ENCODE measurements at places on chromosomes 5 and 9.
A peak's percentile ranks its signal among the peaks of the same experiment; 100 is the strongest.

GRCh38 chr9:91119142-91119541, 242.6 kb downstream of the AUH start:
- no peak for DNase-seq

GRCh38 chr5:141465351-141465750, 10.4 kb upstream of the PCDHGC3 start:
- no peak for DNase-seq

DNA sequence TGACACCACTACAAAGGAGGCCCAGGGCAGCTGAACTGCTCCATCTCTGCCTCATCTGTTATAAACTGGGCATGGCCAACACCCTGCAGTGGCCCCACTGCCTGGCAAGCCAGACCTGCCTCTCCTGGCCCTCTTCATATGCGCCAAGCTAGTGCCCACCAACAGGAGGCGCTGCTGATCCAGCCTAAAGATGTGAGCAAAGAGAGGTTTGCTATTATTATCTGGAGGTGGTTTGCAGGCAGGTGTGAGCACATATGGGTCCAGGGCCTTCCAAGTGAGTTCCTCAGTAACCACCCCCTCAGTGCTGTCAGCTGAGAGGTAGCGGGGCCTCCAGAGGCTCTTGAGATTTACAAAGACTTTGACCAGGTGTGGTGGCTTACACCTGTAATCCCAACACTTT, 232.2 kb downstream of the SYK start:
- DNase-seq = peak; percentile 14

GRCh38 chr9:99356512-99356971, 134.5 kb downstream of the SEC61B start:
- DNase-seq = no peak

- DNase-seq = no peak
These were observed 100.0 kb downstream of the BASP1 start for GRCh38 chr5:17317473-17317872.

DNA sequence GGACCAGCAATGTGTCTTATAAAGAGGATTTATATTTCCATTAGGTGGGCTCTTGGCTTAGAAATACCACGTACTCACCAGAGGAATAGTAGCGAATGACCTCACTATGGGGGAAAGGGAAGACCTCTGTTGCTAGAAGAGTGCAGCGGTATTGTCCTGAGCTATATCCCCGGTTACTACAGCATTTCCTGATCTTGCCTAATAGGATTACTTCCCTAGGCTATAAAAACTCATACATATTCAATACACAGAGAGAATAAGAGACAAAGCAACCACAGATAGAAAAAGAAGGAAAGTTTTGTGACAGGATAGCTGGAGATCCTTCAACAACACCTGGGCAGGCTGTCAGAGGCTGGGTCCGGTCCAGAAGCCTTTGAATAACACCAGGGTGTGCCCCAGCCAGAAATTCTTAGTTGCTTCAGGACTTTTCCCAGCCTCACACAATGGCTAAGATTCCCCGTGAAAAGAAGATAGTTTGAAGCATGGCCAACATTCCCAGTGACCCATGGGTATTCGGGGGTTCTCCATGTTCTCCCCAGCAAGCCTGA, 85.4 kb downstream of the TRIM36 start:
- DNase-seq = no peak

DNA sequence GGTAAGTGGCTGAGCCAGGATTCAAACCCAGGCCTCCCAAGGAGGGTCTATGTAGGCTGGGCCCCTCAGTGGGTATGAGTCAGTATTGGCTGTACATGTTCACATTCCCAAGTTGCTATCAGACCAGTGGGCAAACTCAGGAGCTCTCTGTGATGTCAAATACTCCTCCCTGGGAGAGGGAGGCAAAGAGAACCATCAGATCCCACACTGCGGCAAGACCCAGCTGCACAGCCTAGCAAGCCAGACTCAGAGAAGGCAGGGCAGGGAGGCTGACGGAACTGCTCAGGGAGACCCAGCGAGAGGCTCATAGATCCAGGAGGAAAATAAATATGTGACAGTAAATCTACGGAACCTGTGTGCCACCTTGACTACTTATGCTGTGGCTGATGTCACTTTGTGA, 42.6 kb upstream of the SAP30L start:
- no peak for DNase-seq

GRCh38 chr9:100352727-100353505, at the start of gene TEX10:
TSS of gene TEX10 (minus strand) at chr9:100352942. CDS start at chr9:100349363, 3,579 bp downstream.
- peak; percentile 88 for DNase-seq

GRCh38 chr5:95471942-95472341, 80.8 kb downstream of the FAM81B start:
- DNase-seq = no peak

DNA sequence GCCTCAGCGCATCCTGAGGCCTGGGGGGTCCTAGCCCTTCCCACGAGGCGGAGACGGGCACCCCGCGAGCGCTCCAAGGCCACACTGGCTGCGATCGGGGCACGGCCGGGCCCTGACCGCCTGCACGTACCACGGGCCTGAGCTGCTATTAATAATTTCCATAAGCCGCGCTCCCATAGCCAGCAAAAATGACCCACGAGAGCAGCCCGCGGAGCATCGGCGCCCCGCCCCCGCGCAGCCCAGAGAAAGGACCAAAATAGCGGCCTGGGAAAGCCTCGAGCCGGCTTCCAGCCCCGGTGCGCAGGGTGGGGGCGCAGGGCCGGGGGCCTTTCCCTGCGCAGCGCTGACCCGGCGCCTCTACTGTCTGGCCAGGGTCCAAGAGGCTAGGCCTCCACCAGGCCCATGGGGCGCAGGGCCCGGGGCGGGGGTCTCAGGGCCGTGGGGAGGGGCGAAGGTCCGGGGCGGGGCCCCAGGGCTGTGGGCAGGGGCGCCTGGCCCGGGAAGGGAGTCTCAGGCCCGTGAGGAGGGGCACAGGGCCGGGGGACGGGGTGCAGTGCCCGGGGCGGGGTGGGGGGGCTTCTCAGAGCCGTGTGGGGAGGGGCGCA, 54.4 kb downstream of the EXD3 start:
- no peak for DNase-seq

DNA sequence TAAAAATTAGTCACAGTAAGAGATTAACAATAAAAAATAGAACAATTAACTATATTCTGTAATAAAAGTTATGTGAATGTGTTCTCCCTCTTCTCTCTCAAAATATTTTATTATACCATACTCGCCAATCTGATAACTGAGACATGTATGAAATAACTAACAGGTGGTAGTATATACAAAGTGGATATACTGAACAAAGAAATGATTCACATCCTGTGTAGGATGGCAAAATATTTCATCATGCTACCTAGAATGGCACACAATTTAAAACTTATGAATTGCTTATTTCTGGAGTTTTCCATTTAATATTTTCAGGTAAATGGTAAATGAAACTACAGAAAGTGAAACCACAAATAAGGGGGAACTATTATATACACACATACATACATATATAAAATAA, 152.5 kb downstream of the RNF180 start:
- no peak for DNase-seq

DNA sequence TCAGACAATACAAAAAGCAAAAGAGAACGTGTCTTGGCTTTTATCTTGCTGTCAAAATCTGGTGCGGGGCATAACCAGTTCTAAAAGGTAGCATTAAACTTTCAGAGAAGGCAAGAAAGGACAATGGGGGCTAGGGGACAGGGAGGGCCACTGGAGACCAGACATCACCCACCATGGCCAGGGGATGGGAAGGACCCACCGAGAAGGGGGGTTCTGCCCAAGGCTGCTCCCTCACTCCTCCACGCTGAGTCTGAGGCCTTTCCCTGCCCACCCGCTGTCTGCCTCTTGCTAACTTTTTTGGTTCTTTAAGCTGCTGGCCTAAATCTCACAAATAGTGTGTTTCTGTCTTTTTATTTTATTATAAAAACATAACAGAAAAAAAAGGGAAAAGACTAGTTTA, 33.6 kb downstream of the ATPSCKMT start:
- DNase-seq = no peak

GRCh38 chr9:30048396-30048795, 2336.0 kb upstream of the ACO1 start:
- DNase-seq = no peak

GRCh38 chr9:18215626-18216025, 258.3 kb upstream of the ADAMTSL1 start:
- no peak for DNase-seq

GRCh38 chr5:173745123-173745522, 128.7 kb upstream of the BOD1 start:
- no peak for DNase-seq

DNA sequence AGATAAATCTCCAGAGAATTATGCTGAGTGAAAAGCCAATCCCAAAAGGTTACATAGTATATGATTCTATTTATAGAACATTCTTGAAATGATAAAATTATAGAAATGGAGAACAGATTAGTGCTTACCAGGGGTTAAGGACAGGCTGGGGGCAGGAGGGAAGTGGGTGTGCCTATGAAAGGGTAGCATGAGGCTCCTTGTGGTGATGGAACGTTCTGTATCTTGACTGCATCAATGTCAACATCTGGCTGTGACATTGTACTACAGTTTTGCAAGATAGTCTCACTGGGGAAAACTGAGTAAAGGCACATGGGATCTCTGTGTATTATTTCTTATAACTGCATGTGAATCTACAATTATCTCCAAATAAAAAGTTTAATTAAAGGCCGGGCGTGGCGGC, 22.3 kb downstream of the ORM2 start:
- DNase-seq = no peak

GRCh38 chr5:57817924-57818323, 335.3 kb upstream of the ACTBL2 start:
- no peak for DNase-seq

GRCh38 chr9:118459913-118460312, 755.7 kb downstream of the TLR4 start:
- no peak for DNase-seq

GRCh38 chr5:176714067-176714466, 66.8 kb downstream of the TSPAN17 start:
- DNase-seq = no peak

GRCh38 chr9:125405938-125406809, 144.5 kb downstream of the GAPVD1 start:
- DNase-seq = no peak

GRCh38 chr9:86470326-86470725, 116.1 kb upstream of the TUT7 start:
- no peak for DNase-seq

DNA sequence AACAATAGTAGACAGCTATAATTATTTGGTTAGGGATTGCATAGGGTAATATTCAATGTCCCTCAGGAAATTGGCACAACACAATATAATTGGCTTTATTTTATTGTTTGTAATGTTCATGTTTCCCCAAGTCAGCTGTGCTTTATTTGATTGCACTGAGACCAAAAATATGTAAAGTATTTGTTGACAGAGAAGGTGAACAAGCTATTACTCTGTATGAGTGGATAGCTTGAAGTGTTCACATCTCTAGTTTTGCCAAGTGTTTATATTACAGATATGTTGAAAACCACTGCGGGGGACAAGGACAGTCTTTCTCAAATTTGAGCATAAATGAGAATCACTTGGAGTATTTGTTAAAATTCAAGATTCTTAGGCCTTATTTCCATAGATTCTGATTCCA, 83.3 kb downstream of the RAB3C start:
- DNase-seq = no peak

DNA sequence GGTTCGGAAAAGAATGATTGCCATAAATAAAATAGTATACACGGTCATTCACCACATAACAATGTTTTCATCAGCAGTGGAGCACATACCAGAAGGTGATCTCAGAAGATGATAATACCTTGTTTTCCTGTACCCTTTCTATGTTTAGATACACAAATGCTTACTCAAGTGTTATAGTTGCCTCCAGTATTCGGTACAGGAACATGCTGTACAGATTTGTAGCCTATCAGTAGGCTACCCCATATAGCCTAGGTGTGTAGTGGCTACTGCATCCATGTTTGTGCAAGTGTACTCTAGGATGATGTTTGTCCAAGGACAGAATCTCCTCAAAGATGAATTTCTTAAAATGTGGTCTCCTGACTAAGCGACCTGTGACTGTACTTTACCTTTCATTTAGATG, 59.2 kb downstream of the ICE1 start:
- no peak for DNase-seq

- no peak for DNase-seq
These were observed 1193.5 kb downstream of the DTWD2 start for GRCh38 chr5:117794847-117795246.

DNA sequence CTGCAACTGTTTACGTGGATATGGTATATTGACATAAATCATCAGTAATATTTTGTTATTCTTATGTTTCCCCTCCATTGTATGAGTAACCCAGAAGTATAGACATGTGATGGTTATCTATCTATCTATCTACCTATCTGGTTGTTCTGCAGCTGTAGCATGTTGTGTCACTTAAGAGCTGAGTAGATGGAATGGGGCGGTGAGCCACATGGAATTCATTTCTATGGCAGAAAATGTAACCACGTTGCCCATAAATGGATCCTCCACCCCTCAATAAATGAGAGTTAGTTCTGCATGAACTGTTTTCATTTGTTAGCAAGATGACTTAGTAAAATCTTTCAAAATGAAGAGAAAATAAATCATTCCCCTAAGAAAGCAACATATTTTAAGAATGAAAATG, 553.2 kb downstream of the MAT2B start:
- DNase-seq = no peak

DNA sequence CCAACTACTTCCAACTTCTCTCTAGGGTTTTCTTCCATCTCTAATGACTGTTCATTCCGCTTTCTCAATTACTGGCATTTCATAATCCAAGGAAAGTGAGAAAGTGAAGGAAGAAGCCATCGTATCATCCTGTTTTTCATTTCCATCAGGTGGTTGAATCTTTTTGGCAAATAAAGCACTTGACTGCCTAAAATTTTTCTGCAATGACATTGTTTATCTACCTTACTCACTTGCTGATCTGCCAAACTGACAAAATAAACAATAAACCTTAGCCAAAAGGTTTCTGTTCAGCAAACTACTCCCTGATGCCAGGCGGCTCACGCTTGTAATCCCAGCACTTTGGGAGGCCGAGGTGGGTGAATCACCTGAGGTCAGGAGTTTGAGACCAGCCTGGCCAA, 18.4 kb downstream of the FNBP1 start:
- DNase-seq = no peak

GRCh38 chr5:580436-580835, 31.7 kb upstream of the CEP72 start:
- no peak for DNase-seq

DNA sequence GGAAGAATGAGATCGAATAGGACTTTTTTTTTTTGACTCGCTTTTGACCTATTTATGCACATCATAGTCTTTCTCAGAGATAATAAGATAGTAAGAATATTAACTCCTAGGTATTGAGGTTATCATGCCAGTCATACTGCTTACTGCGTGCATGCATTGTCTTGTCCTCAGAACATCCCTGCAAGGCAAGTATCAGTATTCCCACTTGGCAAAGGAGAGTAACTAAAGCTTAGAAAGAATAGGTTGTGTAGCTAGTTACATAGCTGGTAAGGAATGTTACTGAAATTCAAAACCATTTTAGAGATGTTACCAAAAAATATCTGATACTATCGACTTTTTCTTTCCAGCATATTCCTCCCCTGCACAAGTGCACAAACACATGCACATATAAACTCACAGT, 296.1 kb upstream of the CLINT1 start:
- DNase-seq = no peak

- DNase-seq = no peak
These were observed 1.9 kb upstream of the NDUFB6 start for GRCh38 chr9:32574858-32575257.

All from stimulated activated naive CD4-positive, alpha-beta T cell (primary cell).